ENCODE measurements at places on chromosomes 2 and 18.

DNA sequence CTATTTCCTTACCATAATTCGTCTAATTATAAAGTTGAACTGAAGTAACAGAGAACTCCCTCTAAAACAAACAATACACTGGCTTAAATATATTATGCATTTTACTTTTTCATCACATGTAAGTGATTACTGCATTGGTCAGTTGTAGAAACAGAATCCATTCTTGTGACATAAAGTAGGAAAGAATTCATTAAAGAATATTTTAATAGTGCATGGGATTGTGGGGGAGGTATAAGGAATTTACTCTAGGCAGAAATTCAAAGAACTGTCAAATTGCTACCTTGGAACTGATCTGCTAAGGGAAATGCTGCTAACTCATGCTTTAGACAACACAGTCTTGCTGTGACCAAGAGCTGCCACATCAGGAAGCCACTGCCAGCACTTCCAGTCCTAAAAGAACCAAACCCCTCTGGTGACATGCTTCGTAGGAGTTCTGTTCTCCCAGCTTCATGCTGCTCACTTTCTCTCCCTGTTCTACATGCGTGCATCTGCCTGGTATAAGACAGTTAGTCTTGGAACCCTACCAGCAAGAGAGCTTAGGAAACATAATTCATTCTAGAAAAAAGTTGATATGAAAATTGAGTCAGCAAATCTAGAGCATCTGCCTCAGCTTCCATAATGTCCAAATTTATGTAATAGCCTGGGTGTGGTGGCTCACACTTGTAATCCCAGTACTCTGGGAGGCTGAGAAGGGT, 1137.6 kb upstream of the NXPH2 start:
- ATAC-seq = no peak

GRCh38 chr18:59041296-59041695, 98.4 kb upstream of the SEC11C start:
- no peak for ATAC-seq

GRCh38 chr18:8221452-8221851, 387.8 kb upstream of the RAB12 start:
- no peak for ATAC-seq

DNA sequence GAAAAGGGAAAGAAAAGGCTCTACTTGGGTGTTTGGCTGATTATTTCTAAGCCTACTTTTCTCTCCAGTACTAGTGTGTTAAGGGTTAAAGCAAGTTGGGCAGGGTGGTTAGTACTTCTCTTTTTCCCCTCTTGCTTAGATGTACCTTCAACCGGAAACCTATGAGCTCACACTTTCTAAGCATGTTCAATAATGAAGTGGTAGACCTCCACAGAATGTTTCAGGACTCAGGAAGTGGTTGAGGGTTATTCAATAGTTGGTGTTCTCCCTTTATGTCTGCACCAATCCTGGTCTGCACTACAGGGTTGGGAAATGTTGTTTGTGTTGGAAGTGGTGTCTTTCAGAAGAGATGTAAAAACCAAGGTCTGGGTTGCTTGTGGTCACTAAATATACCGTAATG, 137.1 kb downstream of the ZEB2 start:
- ATAC-seq = peak; percentile 54

DNA sequence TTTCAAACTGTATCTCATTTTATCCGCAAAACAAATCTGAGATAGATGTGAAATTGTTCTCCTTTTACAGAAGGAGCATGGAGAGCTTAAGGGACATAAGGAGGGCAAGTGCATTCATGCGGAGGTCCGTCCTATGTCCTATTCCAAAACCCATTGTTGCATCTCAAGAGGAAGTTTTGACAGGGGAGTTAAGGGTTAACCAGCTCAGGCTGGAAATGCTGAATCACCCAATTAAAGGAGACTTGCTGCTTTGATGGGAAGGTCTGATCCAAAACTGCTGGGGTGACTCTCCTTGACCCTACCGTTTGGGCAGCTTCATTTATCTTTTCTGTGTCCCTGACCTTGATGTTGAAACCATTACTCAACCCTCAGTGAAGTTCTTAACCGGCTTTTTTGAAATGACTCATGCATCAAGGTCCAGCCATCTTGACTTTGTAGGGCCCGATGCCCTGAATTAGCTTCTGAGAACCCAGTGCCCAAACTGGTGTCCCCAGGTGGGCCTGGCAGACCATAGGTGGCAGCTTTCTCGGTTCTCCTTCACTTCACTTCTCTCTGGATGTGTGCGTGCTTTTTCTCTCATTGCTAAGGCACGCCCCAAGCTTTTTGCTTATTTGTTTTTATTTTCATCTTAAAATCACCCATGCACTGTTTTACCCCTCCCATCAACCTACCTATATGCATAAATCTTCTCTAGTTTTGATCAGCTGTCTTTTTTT, 15.9 kb upstream of the TXNDC2 start:
- ATAC-seq = peak; percentile 43

DNA sequence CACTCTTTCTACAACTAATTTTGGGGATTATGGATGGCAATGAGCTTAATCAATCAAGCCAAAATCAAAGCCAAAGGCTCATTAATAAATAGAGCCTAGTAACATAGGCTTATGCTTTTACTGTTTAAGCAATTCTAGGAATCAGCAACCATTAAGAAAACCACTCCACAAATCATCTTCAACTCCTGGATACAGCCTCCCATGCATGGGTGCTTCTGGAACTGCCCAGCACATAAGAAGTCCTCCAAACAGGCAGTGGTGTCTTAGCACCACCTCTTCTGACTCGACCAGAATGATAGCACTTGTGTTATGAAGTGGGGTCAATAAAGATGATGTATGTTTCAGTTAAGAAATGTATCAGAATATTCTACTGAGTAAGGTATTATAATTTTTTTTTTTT, 104.4 kb upstream of the SERPINE2 start:
- ATAC-seq = no peak

DNA sequence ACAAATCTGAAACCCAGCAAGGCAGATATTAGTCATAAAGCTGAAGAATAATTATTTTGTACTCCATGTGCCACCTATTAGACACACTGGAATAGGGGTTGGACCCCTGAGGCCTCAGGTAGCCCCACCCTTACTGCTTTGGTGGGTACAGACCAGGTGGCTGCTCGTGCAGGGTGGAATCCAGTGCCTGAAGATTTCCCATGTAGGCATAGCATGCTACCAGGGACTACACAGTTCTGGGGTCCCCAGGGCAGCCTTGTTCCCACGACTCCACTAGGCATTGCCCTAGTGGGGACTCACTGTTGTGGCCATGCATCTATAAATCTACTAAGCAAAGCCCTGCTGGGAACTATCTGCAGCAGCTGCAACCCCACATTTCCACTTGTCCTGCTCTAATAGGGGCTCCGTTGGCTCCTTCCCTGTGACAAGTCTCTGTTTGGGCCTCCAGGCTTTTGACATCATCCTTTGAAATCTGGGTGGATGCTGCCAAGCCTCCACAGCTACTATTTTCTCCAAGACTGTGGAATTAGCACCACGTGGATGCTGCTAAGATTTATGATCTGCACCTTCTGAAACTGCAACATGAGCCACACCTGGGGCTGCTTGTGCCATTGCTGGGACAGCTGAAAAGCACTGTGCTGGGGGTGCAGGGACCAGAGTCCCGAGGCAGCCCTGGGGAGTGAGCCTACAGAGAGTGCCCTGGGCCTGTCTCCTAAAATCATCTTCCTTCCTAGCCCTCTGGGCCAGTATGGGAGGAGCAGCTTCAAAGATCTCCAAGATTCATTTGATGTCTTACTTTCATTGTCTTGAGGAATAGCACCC, 303.8 kb downstream of the FSIP2 start:
- no peak for ATAC-seq

DNA sequence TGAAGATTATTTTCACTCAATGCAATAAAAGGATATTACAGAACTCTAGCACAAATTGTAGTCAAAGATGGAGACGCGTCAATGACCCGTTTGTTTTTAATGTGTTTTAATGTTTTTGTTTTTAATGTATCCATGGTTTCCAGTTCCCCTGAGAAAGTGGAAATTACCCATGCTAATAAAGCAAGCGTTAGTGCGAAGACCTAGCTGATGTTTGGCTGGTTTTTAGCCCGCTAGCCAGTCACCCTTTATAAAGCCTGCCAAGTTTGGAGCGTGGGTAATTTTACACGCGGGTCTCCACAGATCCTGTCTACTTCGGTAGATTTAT, 430 bp upstream of the CHMP1B start:
- peak; percentile 3 for ATAC-seq

DNA sequence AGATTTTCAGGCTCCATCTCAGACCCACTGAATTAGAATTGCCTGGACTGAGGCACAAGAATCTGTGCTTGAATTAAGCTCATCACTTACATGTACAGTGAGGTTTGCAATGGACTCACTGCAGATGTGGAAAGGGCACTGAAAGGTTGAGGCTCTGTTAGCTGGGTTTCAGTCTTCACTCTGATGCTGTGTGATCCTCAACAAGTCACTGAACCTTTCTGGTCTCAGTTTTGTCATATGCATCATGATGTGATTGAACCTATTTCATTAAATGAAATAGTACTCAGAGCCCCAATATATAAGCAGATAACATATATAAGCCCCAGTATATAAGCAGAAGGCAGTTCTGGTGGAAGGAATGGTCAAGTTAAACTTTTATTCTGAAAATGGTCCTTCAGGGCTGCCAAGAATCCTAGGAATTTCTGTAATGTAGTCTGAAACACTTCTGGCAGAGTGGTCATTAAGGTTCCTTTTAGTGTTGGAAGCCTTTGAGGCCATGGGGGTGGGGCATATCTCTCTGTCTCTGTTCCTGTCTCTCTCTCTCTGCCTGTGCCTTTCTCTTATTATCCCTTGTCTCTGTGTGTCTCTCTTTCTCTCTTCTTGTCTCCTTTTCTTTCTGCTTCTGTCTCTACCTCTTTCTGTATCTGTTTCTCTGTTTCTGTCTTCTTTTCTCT, 110.4 kb downstream of the ADCYAP1 start:
- no peak for ATAC-seq

- ATAC-seq = peak; percentile 67
These were observed 90.2 kb downstream of the FAM161A start for GRCh38 chr2:61763605-61764034.

DNA sequence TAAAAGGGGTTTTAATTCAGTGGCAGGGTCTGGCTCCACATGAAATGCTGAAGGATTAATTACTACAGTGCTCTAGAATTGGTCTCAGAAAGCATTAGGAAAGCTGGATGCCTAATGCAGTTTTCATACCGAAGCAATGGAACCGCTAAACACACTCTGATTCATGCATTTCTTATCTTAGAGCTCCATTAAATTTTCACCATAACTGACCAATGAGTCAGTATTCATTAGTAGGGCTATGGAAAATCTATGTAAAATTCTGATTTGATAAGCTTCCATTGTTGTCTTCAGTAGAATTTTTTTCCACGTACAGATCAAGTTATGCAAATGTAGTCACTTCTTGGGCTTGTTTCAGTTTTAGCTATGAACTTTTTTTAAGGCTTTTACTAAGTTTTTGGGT, 359.9 kb downstream of the ARHGAP15 start:
- ATAC-seq = no peak

DNA sequence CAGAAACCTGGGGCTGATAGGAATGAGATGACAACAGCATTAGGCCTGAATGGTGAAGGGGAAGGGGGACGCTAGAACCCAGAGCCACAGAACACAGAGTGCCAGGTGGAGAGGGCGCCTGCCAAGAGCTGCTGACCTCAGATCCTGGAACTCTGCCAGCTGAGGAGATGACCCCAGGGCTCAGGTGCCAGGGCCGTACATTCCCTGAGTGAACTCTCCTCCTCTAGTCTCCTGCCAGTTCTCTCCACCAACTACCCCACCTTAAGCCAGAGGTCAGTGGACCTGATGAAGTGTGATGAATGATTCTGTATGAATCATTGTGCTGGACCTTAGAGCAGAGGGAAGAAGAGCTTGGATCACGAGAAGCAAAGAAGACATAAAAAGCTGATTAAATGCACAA, 1582.2 kb upstream of the ACVR2A start:
- no peak for ATAC-seq

DNA sequence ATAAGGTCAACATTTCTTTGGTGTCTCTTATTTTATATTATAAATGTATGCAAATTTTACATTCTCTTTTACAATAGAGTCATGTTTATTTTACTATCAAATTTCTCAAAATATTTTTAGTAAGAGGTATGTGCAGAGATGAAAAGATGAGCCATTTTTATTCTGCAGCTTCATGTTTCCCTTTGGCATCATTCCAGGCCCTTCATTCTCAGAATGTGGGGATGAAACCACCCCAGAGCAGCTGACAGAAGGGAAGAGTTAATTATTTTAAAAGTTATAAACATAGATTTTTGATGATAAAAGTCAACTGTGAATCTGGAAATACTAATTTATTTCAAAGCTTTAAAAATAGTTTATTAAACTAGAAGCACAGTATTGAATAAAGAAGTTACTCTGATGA, 12.8 kb upstream of the FSHR start:
- ATAC-seq = no peak
